Right lung (tissue), 10 donors: ENCODE measurements at places on chromosomes 11 and 22.

DNA sequence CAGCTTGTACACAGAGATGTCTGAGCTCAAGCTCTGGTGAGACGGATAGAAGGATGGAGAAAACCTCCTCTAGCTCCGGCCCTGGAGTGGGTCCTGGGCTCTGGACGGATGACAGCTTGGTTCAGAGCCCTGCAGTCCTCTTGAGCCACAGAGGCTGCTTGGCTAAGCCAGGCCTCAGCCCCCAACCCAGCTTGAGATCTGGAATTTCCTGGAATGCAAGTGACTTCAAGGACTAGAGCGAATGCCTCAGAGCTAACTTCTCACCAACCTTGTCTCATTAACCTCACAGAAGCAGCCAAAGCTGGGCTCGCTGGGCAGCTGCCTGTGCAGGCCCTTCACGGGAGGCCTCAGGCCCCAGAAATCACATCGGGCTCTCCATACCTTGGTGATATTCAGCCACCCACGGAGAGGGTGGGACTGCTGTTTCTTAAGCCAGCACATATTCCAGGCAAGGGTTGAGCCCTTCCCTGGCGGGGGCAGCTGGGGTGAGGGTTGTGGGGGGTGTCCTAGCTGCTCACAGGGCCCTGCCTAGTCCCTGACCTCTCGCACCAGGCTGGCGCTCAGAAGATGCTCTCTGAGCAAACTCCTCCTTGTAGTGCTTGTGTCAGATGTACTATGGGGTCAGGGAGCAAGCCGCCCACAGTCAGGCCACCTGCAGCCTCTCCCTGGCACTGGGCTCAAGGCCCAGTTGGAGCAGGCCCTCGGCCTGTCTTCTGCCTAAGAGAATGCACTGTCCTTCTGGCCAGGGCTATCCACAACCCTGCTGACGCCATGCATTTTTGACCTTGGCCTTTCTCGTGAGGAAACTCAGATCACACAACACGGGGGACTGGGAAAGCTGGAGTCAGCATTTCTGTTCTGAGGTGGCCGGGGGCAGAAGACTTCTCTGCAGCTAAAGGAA, 73.6 kb upstream of the TTLL12 start:
- no peak for DNase-seq

GRCh38 chr11:121587182-121587581, 134.4 kb upstream of the SORL1-AS1 start:
- DNase-seq: no peak

DNA sequence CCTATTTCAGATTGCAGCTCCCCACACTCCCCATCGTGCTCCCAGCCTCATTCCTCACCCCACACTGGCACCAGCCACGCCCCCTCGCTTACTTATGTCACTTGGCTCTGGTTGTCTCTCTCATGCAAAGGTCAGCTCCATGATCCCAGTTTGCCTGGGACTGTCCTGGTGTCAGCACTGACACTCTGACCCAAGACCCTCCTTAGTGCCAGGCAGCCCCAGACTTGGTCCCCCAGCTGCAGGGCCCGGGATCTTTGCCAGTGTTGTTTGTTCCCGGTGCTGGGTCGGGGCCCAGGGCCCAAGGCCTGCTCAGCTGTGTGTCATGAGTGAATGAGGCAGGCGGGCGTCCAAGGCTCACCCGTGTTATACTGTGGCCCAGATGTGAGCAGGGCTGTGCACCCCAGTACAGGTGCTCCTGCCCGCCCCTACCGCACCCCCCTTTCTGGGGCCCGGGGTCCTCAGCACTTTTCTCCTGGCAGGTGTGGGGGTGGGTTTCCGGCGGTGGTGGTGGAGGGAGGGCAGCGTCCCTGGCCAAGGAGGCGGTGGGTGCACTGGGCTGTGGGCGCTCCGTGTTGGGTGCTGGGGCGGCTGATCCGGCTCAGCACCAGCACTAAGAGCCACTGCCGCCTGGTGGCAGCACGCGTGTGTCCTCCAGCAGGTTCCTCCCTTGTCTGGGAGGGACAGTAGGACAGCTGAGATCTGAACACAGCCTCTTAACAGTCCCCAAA, 19.5 kb downstream of the IL17REL start:
- DNase-seq: no peak

DNA sequence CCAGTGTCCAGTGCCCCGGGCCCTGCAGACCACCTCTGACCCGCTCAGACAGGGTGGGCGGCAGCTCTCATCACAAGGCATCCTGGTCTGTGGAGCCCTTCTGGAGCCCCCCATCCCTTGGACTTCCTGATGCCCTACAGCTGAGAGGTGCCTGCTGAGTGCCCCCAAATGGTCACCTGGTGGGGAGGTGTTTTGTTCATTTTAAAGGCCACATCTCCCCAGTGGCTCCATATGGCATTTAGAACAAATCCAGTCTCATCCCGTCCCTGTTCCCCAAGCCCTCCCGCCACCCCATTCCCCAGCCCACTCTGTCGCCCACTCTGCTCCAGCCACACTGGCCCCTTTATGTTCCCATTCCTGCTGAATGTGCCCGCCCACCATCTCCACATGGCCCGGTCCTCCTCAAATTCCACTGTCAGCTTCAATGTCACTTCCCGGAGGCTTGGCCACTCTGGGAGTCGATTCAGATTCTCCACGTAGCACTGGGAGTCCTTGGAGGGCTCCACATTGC, 32.8 kb downstream of the OSBPL5 start:
- no peak for DNase-seq

- DNase-seq: peak; percentile 71
These were observed 2.9 kb downstream of the CLCF1 start for GRCh38 chr11:67370351-67371076.

DNA sequence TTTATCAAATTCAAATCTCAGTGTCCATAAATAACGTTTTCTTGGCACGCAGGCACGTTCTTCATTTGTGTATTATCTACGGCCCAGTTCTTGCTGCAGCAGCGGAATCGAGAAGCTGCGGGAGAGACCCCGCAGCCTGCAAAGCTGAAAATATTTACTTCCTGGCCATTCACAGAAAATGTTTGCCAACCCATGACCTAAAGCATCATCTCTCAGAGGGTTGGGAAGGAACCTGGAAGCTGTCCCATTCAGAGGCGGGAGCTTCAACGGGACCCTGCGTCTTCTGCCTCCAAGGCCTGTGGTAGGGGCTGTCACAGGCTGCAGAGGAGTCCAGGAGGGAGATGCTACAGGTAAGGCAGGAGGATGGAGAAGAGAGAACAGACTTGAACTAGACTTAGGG, 319.2 kb downstream of the MN1 start:
- no peak for DNase-seq

DNA sequence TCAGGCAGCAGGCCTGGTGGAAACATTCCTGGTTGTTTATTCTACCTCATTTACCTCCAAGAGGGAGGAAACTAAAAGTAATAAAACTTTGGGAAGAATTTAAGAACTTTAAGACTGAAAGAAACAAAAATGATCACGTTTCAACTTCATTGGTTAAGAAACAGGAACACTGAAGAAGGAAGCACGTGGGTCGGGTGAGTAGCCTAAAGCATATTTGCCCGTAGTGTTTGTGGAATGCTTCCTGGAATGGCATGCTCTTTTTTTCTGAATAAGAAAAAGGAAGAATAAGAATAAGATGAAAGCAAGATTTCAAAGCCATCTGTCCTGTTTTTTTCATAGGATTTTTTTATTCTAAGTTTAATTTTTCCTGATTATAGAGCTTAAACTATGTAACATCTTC, 83.1 kb downstream of the WNT11 start:
- DNase-seq: no peak

DNA sequence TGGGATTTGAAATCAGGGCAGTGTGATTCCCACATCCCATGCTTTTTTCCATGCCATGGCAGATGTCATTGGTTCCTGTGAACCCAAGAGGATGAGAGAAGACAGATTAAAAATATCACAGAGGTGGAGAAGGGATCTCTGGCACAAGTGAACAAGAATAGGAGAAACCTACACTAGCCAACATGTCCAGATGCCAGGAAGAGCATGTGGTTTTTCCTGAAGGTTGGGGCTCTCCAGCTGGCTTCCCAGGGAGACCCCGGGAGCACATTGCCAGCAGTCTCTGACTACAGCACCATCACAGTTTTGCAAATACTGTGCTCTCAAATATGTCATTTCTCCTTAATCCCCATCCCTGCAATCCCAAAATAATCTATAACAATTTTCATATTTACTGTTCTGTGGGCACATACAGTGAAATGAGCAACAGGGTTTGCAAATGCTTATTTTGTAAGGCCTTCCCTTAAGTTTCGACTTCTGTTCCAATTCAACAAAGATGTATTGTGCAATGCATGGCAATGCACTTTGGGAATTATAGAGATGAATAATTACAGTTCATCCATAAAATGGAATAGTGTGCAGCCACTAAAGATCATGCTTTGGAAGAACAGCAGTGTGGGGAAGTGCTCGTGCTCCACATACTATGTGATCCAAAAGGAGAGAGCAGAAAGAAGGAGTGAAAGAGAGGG, 4.8 kb downstream of the ANKK1 start:
- no peak for DNase-seq

- DNase-seq: no peak
These were observed 23.6 kb upstream of the ALKBH3 start for GRCh38 chr11:43856993-43857392.

- DNase-seq: no peak
These were observed 27.3 kb upstream of the TCF20 start for GRCh38 chr22:42297778-42298177.

- no peak for DNase-seq
These were observed 80.1 kb downstream of the LDLRAD3 start for GRCh38 chr11:36023922-36024321.
